ENCODE measurements at places on chromosomes 2 and 18.

DNA sequence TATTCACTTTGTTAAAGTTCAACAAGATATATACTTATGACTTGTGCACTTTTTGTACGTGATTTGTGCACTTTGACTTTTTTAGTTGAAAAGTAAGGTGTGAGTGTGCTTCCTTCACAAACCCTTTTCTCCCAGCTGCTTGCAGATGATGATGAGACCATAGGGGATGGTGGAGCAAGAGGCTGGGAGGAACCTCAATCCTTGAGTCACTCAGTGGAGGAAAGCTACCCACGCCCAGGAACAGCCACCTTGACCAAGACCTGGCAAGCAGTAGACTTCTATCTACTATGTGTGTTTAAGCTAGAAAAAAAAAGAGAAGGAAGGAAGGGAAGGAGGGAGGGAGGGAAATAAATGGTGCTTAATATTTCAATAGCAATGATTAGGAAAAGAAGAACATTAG is 25.2 kb upstream of the TAF1B start:
- no peak for DNase-seq

GRCh38 chr2:9918275-9918674 is 33.2 kb upstream of the GRHL1 start:
- no peak for DNase-seq

- DNase-seq, result no peak
Observed at GRCh38 chr18:74947417-74947816, 261.5 kb downstream of the PTGR3 start.

DNA sequence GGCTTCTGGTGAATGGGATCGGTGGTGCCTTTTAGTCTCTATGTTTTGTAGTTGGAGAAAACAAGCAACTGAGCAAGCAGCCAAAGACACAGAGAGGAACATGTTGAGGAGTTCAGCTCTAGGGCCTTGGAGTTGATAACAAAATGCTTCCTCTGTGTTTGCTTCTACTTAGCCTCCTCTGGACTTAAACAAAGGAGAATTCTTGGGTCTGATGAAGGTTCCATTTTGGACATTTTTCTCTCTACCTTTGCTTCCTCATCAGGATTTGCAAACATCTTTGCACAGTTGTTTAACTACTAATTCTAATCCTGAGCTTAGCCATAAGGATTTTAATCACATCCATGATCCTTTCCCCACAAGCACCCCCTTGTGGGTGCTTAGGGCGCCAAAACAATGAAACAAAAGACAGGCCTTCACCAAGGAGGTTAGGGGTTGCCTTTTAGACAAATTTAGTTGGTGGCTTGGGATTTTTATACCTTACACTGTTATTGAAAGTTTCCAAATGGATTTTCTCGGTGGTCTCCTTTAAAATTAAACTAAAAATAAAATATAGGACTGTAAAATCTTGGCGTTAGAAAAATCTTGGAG is 148.5 kb upstream of the SATB2 start:
- DNase-seq, result no peak

- DNase-seq, result no peak
Observed at GRCh38 chr18:9153256-9153655, 16.7 kb downstream of the ANKRD12 start.

DNA sequence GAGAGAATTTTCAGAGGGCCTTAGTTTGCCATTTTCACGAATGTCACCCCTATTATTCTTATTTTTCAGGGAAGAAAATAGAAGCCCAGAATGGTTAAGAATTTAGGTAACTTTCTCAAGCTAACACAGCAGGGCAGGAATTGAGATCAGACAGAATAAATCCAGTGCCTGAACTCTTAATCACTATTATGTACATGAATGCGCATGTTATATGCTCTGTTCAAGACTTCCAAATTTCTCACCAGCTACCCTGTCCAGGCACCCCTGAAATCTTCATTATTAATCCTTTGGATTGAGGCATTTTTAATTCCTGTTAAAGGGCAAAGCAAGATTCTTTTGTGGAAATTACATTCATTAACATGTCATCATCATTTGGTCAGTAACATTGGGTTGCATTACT is 218.4 kb downstream of the ACTR3 start:
- no peak for DNase-seq

DNA sequence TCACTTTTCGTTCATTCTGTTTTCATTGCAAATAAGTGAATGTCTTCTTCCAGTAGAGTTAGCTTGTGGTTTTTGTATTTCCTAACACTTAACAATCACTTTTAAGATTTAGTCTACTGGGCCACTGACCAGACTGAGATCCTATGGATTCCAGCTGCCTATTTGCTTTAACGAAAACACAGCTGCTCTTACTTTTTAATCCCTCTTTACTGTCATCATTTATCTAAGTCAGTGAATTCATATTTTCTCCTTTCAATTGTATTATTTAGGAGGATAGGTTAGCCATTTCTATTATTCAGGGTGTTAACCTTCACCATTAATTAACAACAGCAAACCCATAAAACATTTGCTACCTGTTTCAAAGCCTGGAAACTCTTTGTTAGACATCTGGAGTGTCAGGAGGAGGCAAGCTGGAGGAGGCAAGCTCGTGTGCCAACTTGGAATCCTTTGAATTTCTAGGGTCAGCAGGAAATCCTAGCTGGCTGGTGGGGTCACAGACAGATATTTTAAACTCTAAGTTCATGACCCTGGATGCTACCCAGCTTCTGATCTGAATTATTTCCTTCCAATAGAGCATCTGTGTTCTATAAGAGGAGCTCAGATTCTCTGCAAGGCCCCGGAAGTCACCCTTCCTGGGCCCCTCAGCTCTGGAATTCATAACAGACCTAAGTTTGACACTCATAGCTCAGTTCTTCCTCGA is 385.3 kb downstream of the RBM43 start:
- DNase-seq, result no peak

- DNase-seq, result no peak
Observed at GRCh38 chr2:174138161-174138560, 110.2 kb downstream of the OLA1 start.

- DNase-seq, result no peak
Observed at GRCh38 chr18:32577561-32577960, 106.9 kb upstream of the GAREM1 start.

DNA sequence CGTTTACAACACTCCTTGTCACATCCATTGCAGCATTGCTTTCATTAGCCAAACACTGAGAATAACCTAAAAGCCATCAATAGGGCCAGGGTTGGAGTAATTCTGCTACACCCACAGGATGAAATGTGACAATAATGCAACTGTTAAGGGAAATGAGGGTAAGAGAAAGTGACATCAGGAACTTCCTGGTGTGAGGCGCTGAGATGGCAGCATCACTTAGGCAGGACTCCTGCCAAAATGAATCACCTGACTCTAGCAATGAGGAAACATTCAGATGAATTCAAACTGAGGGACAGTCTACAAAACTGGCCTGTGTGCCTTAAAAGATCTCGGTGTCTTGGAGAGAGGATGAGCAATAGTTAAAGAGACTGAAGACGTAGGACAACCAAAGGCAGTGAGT is 115.6 kb upstream of the AGAP1 start:
- DNase-seq, result no peak

DNA sequence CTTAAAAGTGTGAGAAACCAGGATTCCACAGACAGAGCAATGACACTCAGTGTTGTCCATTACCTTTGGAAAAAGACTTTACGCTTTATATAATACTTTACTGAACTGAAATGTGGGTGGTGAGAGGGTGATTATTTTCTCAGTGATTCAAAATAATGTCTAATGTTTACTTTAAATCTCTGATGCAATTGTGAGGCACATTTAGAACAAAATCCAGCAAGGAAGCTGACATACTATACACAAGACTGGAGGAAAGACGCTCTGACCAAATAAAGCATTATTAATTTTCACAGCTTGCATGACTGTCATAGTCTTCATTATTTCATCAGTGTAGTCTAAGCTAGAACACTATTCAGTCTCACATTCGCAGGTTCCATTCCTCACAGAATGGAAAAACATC is 34.1 kb upstream of the STAT1 start:
- no peak for DNase-seq

DNA sequence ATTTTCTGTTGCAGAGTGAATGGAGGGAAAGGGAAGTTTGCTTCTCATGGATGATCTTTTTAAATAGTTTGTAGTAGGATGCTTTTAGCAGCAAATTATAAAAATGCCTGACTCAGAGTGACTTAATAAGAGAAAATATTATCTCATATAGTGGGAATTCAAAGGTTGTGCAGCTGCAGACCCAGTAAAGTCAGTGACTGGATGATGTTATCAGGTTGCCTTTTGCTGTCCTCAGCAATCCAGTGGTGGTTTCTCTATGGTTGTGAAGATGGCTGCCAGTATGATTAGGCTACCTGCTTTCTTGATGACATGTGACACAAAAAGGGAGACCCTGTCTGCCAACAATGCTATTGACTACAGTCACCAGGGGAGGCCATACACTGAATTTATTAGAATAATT is 184.8 kb downstream of the DIS3L2 start:
- no peak for DNase-seq

GRCh38 chr18:36831139-36831538 is 2.2 kb downstream of the KIAA1328 start:
- DNase-seq, result no peak

DNA sequence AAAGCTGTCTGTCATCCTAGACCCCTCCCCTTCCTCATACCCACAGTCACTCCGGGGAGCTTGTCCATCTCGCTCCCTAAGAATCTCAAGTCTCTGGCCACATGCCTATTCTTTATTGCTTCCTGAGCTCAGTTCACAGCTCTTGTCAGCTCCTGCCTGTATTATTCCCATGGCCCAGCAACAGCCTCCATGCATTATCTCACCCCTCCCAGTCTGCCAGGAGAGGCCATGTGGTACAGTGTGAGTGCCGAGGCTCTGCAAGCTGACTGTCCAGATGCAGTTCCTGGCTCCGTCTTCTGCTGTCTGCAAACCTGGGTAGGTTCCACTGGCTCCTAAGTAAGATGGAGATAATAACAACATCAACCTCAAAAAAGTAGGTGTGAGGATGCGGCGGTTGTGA is 79.7 kb downstream of the MRPS9 start:
- DNase-seq, result no peak

GRCh38 chr2:26414311-26414710 is 12.6 kb downstream of the DRC1 start:
- DNase-seq, result no peak

GRCh38 chr2:127634066-127634617 is 11.8 kb upstream of the GPR17 start:
- no peak for DNase-seq

- DNase-seq, result no peak
Observed at GRCh38 chr2:27710640-27711430, 47.1 kb downstream of the SLC4A1AP start.

DNA sequence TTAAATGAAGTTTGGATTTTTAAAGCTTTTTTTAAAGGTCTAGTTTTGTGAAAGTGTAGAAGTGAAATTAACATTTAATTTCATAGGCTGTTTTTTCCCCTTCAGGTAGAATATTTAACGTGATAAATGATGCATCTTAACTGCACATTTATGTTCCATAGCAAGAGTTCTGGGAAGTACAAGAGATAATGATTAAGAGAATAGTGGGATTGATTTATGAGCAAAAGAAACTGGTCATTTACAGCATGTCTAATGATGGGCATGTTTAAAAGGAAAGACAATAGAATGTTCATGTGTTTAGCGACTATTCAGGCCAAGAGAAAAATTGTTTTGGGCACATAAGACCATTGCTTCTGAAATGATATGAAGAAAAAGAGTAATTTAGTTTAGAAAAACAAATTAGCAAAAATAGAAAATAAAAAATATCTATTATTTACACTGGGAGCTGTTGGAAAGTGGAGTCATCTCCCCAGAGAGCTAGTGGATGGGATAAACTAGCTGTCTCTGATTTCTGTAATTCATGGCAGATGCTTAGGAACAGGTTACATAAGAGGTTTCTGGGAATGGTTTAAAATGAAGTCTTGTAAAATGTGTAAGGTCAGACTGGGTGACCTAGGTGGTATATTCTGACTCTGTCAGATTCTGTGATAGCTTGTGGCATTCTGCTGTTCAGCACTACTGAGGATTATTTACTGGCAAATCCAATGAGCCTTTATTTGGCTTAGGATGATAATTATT is 60.7 kb downstream of the WDR7 start:
- DNase-seq, result no peak

DNA sequence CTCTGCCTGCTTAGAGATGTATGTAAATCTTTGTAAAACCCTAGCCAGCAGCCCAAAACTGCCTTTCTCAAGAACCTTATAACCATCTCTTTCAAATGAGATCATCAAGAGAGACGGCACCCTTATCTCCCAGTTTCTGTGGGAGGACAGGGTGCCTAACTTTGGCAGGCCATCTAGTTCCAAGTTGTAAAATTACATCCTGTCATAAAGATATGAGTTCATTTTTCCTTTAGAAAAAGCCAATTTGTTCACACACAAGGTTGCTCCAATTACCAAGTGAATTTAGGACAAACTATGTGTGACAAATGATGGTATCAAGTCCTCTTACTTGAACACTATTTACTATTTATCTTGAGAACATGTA is 65.3 kb downstream of the MEMO1 start:
- no peak for DNase-seq

DNA sequence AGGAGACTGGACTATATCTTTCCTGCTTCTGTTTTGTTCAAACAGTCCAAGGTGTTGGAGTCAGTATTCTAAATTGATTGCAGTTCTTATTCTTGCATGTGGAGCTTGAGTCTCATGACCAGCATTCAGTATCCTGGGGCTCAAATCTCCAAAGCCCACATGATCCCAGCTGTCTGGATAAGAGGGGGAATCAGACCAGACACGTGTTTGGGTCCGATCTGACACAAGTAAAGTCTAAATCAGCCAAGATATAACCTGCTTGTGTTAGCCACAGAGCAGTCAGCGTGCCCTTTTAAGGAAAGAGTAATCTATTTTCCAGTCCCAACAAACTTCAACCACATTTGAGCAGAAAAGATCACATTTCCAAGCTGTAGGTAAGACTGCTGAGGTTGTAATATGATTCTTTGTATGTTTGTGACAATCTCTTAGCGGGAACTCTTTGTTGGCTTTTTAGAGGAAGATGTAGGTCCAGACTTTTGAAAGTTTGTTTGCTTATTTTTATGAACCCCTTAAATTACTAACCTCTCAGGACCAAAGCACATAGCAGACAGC is 334.6 kb downstream of the SLC4A3 start:
- DNase-seq, result no peak

GRCh38 chr2:68925295-68925896 is 27.3 kb downstream of the GKN2 start:
- peak; percentile 54 for DNase-seq

DNA sequence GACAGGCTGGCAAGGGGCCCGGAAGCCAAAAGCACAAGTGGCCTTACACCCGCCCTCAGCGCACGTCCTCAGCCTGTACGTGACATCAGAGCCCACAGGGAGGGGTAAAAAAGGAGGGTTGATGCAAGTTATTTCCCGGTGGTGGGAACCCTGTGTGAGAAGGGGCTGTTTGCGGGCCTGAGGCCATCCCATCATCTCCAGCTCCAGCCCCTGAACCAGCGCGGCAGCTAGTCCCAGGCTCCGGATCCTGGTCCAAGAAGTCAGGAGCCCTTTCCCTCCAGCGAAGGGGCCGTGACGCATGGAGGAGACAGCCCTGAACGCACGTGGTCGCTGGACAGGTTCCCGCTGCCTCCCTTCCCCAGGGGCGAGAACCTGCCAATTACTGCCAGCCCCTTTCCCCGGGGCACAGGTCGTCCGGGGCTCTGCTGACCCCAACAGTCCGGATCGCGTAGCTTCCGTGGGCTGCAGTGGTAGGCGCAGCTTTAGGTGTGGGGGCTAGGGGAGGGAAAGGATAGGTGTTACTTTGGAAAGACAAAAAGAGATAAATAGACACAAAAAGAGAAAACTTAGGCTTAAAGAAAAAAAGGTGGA is 1.3 kb upstream of the LRP2 start:
- no peak for DNase-seq

Data from CD4-positive, alpha-beta T cell (primary cell).